ENCODE measurements at places on chromosomes 11 and 22.

DNA sequence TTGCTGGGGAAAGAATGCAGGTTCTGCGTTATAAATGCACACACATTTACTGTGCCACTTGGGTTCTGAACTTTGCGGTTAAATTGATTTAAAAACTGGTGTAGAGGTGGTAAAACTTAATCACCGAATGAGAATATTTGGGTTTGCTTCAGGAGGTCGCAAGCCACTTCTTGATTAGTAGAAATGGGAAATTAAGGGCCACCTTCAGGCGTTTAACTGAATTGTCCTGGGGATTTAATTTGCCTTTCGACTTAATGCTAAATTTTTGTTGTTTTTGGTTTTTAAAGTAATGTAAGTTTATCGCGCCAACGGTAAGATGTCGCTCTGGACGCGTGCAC is 459 bp upstream of the NCR3LG1 start:
- DNase-seq = no peak

- DNase-seq = no peak
Measured at GRCh38 chr11:70751142-70751734, 352.9 kb downstream of the CTTN start.

DNA sequence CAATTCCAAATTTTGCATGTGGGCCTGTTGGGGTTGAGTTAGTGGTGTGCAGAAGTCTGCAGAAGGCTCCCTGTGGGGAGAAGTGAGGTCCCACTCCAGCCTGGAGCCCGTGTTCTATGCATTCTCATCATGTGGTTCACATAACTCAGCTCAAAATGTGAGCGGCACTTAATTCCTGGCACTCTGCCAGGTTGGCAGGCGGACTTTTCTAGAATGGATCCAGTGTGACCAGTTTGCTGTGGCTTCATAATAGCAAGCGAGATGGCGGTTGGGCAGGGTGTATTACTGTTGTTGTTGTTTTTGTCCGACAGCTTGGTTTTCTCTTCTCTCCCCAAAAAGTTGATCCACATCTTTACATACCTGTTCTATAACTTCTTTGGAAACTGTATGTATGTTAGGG is 146.8 kb upstream of the TTC12 start:
- DNase-seq = no peak

DNA sequence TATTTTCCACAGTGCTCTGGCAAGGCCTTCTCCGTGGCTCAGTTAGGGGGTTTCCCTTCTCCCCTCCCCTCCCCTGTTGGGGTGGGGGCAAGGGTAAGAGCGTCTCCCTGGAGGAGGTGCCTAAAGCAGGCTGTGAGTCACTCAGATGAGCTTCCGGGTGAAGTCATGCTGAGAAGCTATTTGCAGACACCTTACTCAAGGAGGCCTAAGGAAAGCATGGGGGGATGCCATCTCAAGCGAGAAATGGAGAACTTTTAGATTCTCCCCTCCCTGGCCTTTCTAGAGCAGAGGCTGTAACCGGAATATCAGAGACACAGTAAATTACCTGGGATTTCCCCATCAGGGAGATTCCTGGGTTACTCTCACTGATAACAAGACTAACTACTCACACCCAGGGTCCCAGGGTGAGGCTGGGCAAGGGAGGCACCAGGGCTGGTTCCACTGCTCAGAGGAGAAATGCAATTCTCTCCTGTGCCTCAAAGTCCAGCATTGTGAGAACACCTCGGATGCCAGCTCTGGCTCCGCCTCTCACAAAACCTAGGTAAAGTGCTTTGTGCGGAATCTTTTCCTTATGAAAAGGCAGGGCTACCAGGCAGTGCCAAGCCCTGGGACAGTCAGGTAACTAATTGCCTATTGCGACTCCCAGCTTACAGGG is 123.6 kb downstream of the ABTB2 start:
- DNase-seq = no peak

Data from GF-D8 (cell line).